ENCODE measurements at places on chromosomes 7 and 10. TPM values are rescaled to one million over a fixed set of nuclear protein-coding genes. Genes with fewer than 3 reads are reported as not detected.

The TET1 gene
- total RNA-seq: 2.0 TPM

The MRLN gene
- total RNA-seq: not detected

The DNA2 gene
- 6.4 TPM for total RNA-seq

The FAM25C gene
- not detected for total RNA-seq

The C10orf88 gene
- total RNA-seq: 11.9 TPM

The CUBN gene
- total RNA-seq: 0.87 TPM

The IDI1 gene
- total RNA-seq: 183 TPM

The AQP1 gene
- total RNA-seq: 0.50 TPM

The SMKR1 gene
- 0.44 TPM for total RNA-seq

The HMX2 gene
- total RNA-seq: not detected

Measured in uterine smooth muscle cell (primary cell).